ENCODE measurements at places on chromosomes 16 and 17. TPM values are rescaled to one million over a fixed set of nuclear protein-coding genes. Genes with fewer than 3 reads are reported as not detected.

DNA sequence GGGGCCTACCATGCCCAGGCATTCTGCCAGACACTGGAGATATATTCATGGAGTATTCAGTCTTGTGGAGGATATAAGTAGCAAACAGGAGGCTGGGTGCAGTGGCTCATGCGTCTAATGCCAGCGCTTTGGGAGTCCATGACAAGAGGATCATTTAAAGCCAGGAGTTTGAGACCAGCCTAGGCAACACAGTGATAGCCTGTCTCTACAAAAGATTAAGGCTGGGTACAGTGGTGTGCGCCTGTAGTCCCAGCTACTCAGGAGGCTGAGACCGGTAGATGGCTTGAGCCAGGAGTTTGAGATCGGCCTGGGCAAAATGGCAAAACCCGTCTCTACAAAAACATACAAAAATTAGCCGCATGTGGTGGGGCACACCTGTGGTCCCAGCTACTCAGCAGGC is 37.7 kb upstream of the CDH3 start:
- no peaks in the 10 kb centered on the region for H3K36me3 ChIP-seq
- no peaks in the 10 kb centered on the region for H3K4me1 ChIP-seq
- DNase-seq, result no peak
- H3K27me3 ChIP-seq, result no peaks in the 10 kb centered on the region
- H3K4me3 ChIP-seq, result no peak overlapping the region
- H3K27ac ChIP-seq, result no peak overlapping the region

DNA sequence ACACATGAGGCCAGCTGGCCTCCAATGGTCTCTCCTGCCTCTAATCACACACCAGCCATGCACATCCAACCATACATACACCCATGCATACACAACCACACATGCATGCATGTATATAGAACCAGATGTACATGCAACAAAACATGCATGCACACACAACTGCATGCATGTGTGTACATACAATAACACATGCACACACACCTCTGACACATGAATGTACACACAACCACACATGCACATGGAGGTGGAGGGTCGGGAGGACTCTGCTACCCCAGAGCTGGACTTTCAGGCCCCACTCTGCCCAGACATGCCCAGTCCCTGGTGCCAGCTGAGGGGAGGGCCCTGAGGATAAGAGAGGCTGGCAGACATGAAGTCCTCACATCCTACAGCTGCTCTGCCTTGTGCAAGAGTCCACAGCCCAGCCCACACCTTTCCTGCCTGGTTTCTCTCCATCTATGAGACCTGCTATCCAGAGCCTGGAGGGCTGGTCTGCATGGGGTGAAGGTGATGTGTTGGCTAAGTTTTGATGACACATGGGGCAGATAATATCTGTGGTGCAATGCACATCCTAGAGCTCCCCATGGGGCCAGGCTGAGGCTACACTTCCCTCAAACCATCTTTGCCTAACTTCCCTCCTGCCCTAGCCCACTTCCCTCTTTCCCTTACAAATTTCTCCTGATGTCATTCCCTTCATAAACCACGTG is 50.9 kb upstream of the SDK2 start:
- H3K27ac ChIP-seq, result no peak overlapping the region
- no peaks in the 10 kb centered on the region for H3K36me3 ChIP-seq
- H3K4me3 ChIP-seq, result no peak overlapping the region
- DNase-seq, result no peak

- H3K36me3 ChIP-seq, result no peaks in the 10 kb centered on the region
- peak overlapping the region; percentile 49 for H3K4me3 ChIP-seq
- no peaks in the 10 kb centered on the region for H3K27me3 ChIP-seq
- DNase-seq, result peak; percentile 56
- peaks cover 13% of the 10 kb centered on the region for H3K4me1 ChIP-seq
Measured at GRCh38 chr17:7858522-7858810, 663 bp downstream of the CYB5D1 start.

DNA sequence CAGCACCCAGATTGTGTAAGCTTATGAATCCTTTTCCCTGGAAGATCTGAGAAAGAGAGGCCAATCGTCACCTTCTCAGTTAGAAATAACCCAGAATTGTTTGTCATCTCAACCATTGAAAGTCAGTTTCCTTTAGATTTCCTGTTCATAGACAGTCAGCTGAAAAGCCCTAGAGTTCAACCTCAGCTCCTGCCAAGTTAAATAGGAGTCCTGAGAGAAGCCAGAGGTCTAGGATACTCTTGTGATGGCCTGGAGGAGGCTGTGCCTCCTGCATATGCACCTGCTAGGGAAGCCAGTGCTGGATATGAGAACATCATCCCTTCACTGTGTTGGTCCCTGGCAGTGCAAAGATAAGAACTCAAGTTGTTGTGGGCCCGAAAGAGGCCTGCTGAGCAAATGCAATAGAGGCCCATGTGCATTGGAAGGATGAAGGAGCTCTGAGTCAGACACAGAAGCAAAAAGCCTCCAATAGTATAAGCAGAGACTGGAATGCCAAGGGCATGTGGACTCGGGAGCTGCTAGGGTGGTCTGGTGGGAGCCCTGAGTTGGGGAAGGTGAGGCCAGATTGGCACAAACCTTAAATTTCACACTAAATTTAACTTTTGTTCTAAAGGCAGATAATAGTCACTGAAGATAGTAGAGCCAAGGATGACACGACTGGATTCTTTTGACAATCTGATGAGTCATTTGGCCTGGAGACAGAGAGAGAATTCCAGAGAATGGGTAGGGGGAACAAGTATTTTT is 520.9 kb upstream of the CDH5 start:
- no peaks in the 10 kb centered on the region for H3K27me3 ChIP-seq
- DNase-seq, result no peak
- H3K4me3 ChIP-seq, result no peak overlapping the region
- no peaks in the 10 kb centered on the region for H3K36me3 ChIP-seq

TBC1D3G gene
- 3.2 TPM for polyA plus RNA-seq

- no peaks in the 10 kb centered on the region for H3K27me3 ChIP-seq
- H3K4me3 ChIP-seq, result no peak overlapping the region
- DNase-seq, result no peak
- no peaks in the 10 kb centered on the region for H3K4me1 ChIP-seq
- no peaks in the 10 kb centered on the region for H3K36me3 ChIP-seq
Measured at GRCh38 chr16:25707982-25708583, 16.3 kb downstream of the HS3ST4 start.

MT3 gene
- 2.3 TPM for polyA plus RNA-seq

CLEC18B gene
- polyA plus RNA-seq, result 0.30 TPM

DNA sequence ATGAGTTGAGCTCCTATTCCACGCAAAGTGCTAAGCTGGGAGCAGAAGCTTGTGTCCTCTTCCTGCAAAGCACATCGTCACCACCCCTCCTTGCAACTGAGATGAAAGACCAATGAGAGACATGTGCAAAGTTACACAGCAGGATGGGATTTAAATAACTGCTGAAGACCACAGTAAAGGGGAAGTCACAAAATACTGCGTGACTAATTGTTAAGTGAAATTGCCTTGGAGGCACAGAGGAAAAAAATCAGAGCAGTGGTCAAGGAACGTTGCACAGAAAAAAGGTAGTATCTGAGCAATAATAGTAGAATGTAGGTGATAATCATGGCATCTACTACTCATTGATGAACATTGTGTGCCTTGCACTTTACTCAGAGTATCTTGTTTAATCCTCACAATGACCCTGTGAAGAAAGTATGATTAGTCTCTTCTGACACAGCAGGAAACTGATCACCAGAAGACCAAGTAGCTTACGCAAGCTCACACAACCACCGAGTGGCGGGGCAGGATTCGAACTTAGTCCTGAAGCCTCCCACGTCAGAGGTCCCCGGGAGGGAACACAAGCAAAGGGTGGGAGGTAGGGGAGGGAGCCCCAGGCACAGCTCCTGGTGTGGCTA is 15.4 kb upstream of the MYO18A start:
- H3K36me3 ChIP-seq, result no peaks in the 10 kb centered on the region
- H3K4me3 ChIP-seq, result no peak overlapping the region
- no peaks in the 10 kb centered on the region for H3K4me1 ChIP-seq
- H3K27me3 ChIP-seq, result no peaks in the 10 kb centered on the region

GRCh38 chr16:4313563-4314531 is 2.0 kb upstream of the GLIS2 start:
- no peak overlapping the region for H3K4me3 ChIP-seq
- no peak for DNase-seq
- H3K27ac ChIP-seq, result no peak overlapping the region
- H3K4me1 ChIP-seq, result peaks cover 47% of the 10 kb centered on the region

- peak overlapping the region; percentile 28 for H3K4me3 ChIP-seq
- H3K27me3 ChIP-seq, result no peaks in the 10 kb centered on the region
- peak overlapping the region; percentile 80 for H3K27ac ChIP-seq
- peak; percentile 72 for DNase-seq
Measured at GRCh38 chr16:81181013-81181720, 57.3 kb upstream of the BCO1 start.

DNA sequence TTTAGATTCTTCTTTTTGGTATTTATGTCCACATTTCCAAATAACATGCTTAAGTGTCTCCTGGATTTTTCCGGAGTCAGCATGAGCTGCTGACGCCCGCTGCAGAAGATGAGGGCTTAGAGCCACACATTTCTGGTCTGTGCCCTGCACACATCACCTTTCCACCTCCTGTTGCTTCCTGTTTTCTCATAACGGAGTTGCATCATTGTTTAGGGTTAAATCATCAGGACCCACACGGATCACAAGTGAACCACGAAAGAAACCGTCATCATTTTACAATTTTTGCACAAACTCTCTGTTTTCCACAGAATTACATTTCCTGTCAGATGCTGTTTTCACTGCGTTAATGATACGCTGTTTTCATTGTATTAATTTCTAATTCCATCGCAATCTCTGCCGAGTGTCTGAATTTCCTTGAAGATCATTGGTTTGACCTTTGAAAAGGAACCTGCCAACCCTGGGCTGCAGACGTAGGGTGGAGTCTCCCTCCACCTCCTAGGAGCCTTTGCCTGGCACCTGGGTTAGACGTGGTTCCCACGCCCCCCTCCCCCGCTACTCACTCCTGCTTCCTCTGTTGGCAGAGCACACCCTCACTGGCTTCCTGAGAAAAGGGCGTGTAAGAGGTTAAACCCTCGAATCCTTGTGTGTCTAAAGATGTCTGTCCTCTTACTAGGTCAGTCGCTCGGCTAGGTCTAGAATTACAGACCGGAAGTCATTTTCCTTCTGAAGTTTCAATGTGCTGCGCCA is 68.2 kb downstream of the RNF213 start:
- H3K27me3 ChIP-seq, result no peaks in the 10 kb centered on the region
- peaks cover 40% of the 10 kb centered on the region for H3K36me3 ChIP-seq
- DNase-seq, result no peak
- H3K4me3 ChIP-seq, result no peak overlapping the region
- H3K27ac ChIP-seq, result no peak overlapping the region

GRCh38 chr16:23371368-23371767 is 69.3 kb downstream of the SCNN1B start:
- no peaks in the 10 kb centered on the region for H3K4me1 ChIP-seq
- no peaks in the 10 kb centered on the region for H3K36me3 ChIP-seq
- no peak overlapping the region for H3K27ac ChIP-seq
- no peak for DNase-seq

MYH2 gene
- polyA plus RNA-seq, result not detected

- H3K27me3 ChIP-seq, result no peaks in the 10 kb centered on the region
- peaks cover 14% of the 10 kb centered on the region for H3K4me1 ChIP-seq
- peak overlapping the region; percentile 58 for H3K27ac ChIP-seq
- DNase-seq, result no peak
- H3K4me3 ChIP-seq, result no peak overlapping the region
Measured at GRCh38 chr17:2106308-2106955, 51.5 kb downstream of the HIC1 start.

DNA sequence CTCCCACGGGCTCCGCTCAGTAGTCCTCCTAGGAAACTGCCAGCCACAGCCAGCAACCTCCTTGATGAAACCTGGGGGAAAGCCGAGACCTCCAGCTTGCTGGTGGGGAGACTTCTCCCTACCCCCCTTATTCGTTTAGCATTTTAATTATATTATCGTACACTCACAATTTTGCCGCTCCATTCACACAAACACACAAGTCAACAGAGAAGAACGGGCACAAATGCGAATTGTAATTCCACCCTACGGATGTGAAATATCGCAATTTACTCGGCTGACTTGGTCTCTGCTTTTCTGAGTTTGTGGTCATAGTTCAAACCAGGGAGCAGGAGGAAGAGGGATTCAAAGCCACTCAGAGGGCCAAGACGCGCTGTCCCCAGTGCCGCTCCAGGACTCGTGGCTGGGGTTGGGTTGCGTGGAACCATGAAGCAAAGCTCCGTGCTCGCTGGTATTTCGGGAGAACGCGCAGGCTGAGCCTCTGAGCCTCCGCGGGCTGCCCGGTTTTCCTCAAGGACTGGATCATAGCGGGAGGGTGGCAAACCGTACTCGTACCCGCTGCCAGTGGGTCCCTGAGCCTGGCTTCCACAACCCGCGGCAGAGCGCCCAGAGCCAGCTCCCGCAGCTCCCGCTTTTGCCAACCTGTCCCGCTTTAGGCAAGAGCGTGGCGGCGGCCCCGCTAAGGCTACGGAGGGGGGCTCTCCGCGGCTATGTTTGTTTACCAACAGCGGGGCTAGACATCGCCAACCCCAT is 2.0 kb downstream of the LHX1 start:
- H3K4me3 ChIP-seq, result peak overlapping the region; percentile 5
- peaks cover 65% of the 10 kb centered on the region for H3K4me1 ChIP-seq
- H3K27me3 ChIP-seq, result peaks cover 100% of the 10 kb centered on the region
- no peak overlapping the region for H3K27ac ChIP-seq
- H3K36me3 ChIP-seq, result no peaks in the 10 kb centered on the region
